ENCODE measurements at places on chromosomes 5 and 9. TPM values are rescaled to one million over a fixed set of nuclear protein-coding genes. Genes with fewer than 3 reads are reported as not detected.

GRCh38 chr5:41955432-41956024 is 30.4 kb downstream of the FBXO4 start:
- no peaks in the 10 kb centered on the region for H3K36me3 ChIP-seq
- no peak overlapping the region for H3K4me3 ChIP-seq
- DNase-seq, result no peak
- H3K27ac ChIP-seq, result no peak overlapping the region
- H3K27me3 ChIP-seq, result no peaks in the 10 kb centered on the region
- no peaks in the 10 kb centered on the region for H3K4me1 ChIP-seq

DNA sequence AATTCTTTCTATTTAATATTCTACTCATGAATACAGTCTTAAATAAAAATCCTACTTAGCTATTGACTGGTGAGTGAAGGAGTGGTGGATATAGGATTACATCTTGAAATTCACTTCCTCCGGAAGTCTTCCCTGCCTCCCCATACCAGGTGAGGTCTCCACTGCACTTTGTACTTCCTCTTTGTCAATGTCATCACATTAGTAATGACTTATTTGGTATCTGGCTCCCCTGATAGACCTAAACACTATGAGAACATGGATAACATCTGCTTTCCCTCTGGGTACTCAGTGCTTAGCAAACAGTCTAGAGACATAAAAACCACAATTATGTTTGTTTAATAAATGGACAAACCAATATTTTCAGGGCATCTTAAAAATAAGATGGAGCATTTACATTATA is 532.1 kb downstream of the PDE4D start:
- no peak overlapping the region for H3K4me3 ChIP-seq
- H3K27ac ChIP-seq, result no peak overlapping the region
- no peaks in the 10 kb centered on the region for H3K4me1 ChIP-seq
- DNase-seq, result no peak

GRCh38 chr5:152501294-152501693 is 96.2 kb upstream of the NMUR2 start:
- no peaks in the 10 kb centered on the region for H3K4me1 ChIP-seq
- no peak overlapping the region for H3K4me3 ChIP-seq
- H3K36me3 ChIP-seq, result no peaks in the 10 kb centered on the region
- H3K27me3 ChIP-seq, result no peaks in the 10 kb centered on the region
- no peak overlapping the region for H3K27ac ChIP-seq

- H3K27ac ChIP-seq, result no peak overlapping the region
- H3K4me1 ChIP-seq, result no peaks in the 10 kb centered on the region
- no peak for DNase-seq
- H3K36me3 ChIP-seq, result no peaks in the 10 kb centered on the region
Observed at GRCh38 chr9:2603621-2604020, 18.0 kb upstream of the VLDLR start.

DNA sequence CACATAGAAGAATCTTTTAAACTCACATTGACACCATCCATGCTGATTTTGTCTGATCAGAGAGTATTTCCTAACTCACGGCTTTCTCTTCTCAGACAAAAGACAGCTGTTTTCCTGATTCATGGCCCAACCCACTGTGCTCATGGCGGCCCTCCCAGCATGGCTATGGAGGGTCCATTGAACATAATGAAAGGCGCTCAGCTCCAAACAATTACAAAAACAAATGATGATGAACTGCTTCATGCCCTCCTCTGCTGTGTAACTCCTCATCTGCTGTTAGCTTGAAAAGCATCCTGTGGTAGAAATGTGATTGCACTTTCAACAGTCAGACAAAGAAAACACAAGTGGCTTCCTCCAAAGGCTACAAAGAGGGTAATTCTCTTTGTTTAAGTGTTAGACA is 673.8 kb downstream of the PRELID2 start:
- no peak overlapping the region for H3K27ac ChIP-seq
- no peak overlapping the region for H3K4me3 ChIP-seq
- H3K36me3 ChIP-seq, result no peaks in the 10 kb centered on the region
- no peaks in the 10 kb centered on the region for H3K27me3 ChIP-seq
- H3K4me1 ChIP-seq, result no peaks in the 10 kb centered on the region
- no peak for DNase-seq

GRCh38 chr9:82273121-82273520 is 284.5 kb downstream of the SPATA31D1 start:
- H3K4me3 ChIP-seq, result no peak overlapping the region
- no peaks in the 10 kb centered on the region for H3K27me3 ChIP-seq
- no peaks in the 10 kb centered on the region for H3K36me3 ChIP-seq
- no peaks in the 10 kb centered on the region for H3K4me1 ChIP-seq

GRCh38 chr9:739362-739761 is 102.1 kb upstream of the DMRT1 start:
- H3K4me3 ChIP-seq, result no peak overlapping the region
- H3K4me1 ChIP-seq, result no peaks in the 10 kb centered on the region
- DNase-seq, result no peak
- H3K36me3 ChIP-seq, result no peaks in the 10 kb centered on the region
- no peak overlapping the region for H3K27ac ChIP-seq

GRCh38 chr9:3939820-3940219 is 360.0 kb downstream of the GLIS3 start:
- H3K36me3 ChIP-seq, result no peaks in the 10 kb centered on the region
- H3K27ac ChIP-seq, result no peak overlapping the region
- H3K4me1 ChIP-seq, result no peaks in the 10 kb centered on the region
- peaks cover 4% of the 10 kb centered on the region for H3K27me3 ChIP-seq
- no peak for DNase-seq
- H3K4me3 ChIP-seq, result no peak overlapping the region

Gene BRINP1
- polyA plus RNA-seq, result not detected

All from CD8-positive, alpha-beta memory T cell (primary cell).